ENCODE measurements at places on chromosomes 2 and 18.

DNA sequence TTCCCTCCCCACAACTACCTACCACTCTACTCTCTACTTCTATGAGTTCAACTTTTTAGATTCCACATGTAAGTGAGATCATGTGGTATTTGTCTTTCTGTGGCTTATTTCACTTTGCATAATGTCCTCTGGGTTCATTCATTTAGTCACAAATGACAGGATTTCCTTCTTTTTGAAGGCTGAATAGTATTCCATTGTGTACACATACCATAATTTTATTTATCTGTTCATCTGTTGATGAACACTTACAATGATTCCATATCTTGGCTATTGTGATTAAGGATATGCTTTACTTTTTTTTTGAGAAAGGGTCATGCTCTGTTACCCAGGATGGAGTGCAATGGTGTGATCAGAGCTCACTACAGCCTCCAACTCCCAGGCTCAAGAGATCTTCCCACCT is 73.6 kb downstream of the ICA1L start:
- no peak for DNase-seq

DNA sequence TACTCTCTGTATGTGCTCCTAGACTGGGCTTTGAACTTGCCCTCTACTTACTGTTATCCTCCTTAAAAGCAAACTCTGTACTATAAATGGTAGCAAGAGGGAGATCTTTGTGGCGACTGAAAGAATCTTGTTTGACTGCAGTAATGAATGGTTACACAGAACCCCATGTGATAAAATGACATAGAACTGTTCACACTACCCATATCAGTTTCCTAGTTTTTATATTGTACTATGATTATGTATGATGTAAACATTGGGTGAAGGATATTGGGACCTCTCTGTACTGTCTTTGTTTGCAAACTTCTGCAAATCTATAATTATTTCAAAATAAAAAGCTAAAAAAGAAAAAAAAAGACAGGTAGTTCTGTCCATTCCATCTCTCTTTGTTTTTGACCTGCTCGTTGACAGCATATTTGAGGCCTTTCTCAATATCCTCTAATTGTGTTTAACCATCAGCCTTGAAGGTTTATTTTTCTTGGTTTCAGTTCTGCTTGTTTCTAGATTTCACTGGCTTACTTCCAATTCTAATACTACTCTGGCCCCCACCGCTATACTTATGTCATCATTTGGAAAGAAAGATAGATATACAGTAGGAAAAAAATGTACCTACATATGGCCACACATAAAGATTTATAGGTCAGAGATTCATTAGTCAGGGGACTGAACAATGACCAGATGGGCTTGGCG is 79.2 kb upstream of the MYO3B start:
- no peak for DNase-seq

DNA sequence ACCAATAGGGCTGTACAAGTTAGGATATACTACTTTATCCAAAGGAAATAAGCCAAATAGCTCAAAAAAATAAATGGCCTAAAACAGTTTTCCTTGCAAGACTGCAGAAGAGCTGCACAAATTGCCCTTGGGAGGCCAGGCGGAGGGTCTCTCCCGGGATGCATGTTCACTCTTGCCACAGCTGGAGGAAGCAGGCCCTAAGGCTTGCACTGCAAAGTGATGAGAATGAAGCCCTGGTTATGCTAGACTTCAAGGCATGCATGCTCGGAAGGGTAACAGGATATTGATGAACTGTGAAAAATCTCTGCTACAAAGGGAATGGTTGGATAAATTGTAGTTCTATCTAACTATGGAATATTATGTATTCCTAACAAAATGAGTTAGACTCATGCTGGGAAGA is 27.5 kb upstream of the LDLRAD4 start:
- DNase-seq, result no peak

- no peak for DNase-seq
These were observed 331.3 kb upstream of the PKDCC start for GRCh38 chr2:41716497-41716896.

DNA sequence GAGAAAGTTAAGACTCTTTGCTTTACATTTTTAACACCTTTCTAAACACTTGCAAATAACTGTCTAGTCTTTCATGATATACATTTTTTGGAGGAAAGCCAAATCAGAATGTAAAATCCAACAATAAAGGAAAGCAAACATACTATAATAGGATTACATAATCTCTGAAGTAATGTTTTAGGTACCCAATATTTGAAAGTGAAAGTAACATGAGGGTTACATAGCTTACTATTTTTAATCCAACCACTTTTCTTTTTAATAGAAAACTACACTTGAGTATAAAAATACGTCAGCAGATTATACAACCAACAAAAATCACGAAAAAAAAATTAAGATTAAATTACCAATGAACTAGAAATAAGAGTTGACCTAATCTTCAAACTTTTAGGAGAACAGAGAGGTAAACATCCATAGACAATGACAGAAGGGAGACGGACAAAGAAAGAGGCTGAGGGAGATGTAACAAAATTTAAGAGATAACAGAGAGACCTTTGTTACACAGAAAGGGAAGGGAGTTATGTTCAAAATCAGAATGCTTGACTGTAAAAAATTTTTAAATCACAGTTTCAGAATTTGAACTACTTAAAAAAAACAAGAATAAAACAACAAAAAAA is 150.0 kb downstream of the IKZF2 start:
- DNase-seq, result no peak

GRCh38 chr2:149575752-149576151 is 11.8 kb downstream of the MMADHC start:
- DNase-seq, result no peak

- DNase-seq, result no peak
These were observed 223.4 kb upstream of the SMAD2 start for GRCh38 chr18:48153613-48154481.

DNA sequence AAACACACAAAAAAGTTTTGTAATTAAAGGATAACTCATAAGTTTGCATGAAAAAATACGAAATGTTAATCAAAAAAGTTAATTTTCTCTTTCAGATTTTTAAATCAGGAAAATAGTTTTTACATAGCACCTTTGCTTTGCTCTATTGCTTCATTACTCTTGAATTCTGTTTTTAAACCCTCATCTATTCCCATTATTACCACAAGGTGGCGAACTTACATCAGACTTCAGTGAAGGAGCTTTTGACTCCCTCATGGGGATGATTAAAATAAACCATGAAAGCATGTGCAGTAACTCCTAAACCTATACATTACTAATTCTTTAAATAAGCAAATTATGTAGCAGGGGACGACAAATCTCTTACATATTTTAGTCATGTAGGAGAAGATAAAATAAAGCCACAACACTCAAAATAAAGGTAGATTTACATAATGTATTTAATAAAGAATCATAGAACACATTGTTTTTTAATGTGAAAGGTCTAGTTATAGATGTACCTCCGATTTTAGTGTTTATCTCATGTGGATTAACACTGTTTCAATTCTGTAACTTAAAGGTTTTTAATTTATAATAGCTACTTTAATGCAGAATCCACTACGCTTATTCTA is 105.2 kb downstream of the NETO1 start:
- DNase-seq, result no peak

GRCh38 chr2:6052649-6053048 is 360.5 kb downstream of the SOX11 start:
- DNase-seq, result no peak

GRCh38 chr2:191748528-191749180 is 70.7 kb downstream of the NABP1 start:
- no peak for DNase-seq

DNA sequence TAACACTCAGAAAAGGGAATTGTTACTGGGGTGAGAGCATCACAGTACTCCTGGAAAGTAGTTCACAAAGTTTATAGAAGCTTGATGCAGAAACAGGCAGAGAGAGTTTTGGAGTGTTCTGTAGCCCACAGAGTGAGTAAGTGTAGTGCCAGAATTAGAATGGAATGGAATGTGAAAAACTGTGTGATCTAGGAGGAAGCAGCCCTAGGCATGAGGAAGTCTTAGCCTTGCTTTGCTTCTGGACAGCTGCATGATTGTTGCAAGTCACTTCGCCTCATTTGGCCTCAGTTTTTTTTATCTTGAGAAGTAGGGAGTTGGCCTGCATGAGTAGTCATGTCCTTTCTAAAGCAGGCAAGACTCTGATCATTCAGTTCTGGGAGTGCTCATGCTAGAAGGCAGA is 10.9 kb downstream of the SERPINB12 start:
- DNase-seq, result no peak

DNA sequence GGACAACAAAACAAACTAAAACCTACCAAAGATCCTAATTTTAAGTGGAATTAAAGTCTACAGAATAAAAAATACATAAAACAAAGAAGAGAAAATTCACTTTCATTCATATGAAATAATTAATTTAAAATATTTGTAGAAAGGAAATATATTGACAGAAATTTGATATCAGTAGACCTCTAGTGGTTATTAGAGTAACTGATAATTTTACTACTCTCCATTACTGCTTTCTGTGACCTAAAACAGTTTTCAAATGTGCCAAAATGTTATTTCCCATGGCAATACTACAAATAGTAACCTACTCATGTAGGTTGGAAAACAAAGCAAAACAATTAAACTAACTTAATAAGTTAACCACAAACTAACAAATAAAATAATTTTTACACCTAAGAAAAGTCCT is 147.1 kb downstream of the NOL4 start:
- no peak for DNase-seq

DNA sequence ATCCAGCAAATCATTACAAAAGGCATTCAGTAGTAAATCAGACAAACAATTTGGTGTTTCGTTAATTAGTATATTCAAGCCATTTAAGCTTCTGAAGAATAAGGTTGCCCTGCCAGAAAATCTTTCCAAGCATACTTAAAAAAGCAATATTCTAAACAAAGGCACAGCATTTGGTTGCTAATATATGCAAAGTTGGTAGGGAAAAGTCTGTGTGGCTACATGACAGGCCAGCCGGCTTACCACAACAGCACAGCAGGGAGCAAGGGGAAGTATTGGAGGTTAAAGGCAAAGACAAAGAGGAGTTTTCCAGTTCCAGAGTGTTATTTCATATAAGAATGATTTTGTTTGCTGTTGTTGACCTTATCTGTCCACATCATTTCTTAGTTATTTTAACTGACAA is 282.3 kb downstream of the MBD5 start:
- no peak for DNase-seq

GRCh38 chr18:39441648-39442047 is 1876.0 kb upstream of the CELF4 start:
- no peak for DNase-seq

DNA sequence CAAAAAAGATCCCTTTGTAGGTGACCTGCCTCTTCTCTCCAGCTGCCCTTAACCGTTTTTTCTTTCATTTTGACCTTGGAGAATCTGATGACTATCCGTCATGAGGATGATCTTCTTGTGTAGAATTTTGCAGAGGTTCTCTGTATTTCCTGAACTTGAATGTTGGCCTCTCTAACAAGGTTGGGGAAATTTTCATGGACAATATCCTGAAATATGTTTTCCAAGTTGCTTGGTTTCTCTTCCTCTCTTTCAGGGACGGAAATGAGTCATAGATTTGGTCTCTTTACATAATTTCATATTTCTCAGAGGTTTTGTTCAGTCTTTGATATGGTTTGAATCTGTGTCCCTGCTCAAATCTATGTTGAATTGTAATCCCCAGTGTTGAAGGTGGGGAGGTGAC is 34.0 kb downstream of the ZC3H8 start:
- no peak for DNase-seq

GRCh38 chr2:195579776-195580555 is 77.1 kb upstream of the SLC39A10 start:
- no peak for DNase-seq

DNA sequence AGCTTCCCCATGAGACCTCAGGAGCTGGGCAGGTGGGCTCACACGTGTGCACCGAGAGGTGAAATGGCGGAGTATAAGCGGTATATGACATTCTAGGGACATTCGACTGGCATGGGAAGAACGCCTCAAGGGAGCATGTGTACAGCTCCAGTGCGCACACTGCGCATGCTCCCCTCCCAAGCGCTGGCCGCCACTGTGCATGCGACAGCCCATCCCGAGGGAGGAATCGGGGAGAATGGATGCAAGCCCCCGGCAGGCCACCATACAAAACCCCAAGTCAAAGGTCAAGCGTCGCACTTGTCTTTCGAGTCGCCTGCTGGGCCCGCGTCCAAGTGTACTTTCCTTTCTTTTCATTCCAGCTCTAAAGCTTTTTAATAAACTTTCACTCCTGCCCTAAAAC is 103.4 kb upstream of the ODC1 start:
- no peak for DNase-seq

DNA sequence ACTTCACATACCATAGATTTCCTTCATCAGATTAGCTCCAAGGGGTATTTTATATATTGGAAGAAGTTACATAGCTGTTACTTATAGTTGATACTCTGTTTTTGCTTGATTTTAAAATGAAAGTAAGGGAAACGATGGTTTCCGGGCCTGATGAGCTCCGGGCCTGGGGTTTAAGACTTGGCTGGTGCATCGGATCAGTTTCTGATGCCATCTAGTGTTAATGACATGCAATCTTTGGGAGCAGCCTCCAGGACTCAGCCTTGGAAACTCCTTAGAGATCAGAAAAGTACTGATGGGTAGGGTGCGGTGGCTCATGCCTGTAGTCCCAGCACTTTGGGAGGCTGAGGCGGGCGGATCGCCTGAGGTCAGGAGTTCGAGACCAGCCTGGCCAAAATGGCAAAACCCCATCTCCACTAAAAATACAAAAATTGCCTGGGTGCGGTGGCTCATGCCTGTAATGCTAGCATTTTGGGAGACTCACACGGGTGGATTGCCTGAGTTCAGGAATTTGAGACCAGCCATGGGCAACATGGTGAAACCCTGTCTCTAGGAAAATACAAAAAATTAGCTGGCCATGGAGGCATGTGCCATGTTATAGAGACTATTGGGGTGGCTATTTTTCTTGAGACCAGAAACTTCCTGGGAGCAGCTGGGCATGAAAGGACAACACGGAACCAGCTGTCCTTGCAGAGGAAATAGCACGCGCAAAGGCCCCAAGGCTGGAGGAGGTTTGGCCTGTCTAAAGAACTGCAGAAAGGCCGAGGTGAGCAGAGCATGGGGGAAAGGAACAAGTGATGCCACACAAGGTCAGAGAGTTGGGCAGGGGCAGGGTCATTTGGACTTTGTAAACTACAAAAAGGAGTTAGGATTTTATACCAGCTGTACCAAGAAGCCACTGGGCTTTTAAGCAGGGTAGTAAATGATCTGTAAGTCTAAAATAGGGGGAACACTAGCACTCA is 46.9 kb upstream of the CNOT11 start:
- peak; percentile 33 for DNase-seq

DNA sequence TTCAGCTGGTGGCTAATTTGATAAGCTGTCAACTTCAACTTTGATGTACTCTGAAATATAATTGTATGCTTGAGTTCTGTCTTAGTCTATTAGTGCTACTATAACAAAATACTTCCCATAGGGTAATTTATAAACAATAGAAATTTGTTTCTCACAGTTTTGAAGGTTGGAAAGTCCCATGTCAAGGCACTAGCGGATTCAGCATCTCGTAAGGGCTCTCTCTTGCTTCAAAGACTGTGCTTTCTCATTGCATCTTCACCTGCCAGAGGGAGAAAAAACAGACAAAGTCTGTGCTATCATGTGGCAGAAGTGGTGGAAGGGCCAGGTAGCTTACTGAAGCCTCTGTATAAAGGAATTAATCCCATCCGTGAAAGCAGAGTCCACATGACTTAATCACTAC is 409.2 kb downstream of the CDH7 start:
- DNase-seq, result no peak

Data from stimulated activated CD4-positive, alpha-beta T cell treated with anti-CD3 and anti-CD28 coated beads, Interleukin-2, amount 100 ng/mL, for 24 hours (primary cell).